NCI-H1436 treated with DMSO at 0.1 percent for 48 hours (cell line): ENCODE measurements at places on chromosomes 12 and 14.

- no peak for DNase-seq
Measured at GRCh38 chr14:23430723-23431085, 4.8 kb downstream of the MYH7 start.

GRCh38 chr14:53295372-53295771 is 142.2 kb upstream of the DDHD1 start:
- no peak for DNase-seq

DNA sequence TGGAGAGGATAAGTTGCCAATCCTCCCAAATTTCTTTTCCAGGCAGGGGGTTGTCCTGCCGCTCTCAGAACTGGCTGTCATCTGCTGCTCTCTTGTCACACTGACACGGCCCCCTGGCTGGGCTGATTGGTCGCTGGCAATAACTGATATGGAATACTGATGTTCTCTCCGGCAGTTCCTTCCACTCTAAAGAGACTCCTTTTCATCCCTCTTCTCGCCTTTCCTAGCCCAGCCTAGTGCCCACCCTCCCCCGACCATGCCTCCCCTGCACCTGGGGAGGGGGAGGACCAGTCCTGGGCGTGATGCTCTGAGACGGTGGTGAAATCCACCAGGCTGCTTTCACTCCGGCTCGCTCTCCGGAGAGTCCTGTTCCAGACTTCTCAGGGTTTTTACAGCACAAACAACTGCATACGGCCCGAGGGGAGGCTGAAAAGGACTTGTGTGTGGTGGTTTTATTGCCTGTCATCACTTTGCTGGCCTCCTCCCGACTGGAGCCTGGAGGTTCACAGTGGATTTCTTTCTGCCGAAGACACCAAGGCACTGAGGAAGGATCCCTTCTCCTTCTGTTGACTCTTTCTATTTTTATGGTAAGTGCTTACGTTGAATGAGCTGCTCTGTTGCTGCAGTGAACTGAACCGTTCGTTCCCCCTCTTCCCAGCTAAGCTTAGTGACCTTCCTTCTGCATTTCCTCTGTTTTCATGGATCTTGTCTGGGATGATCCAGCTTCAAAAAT is at the start of gene ANO4:
TSS of gene ANO4 (plus strand) at position 336 of the 733 bp plus-strand sequence. CDS start 107,010 bp downstream, outside the sequence.
- no peak for DNase-seq

DNA sequence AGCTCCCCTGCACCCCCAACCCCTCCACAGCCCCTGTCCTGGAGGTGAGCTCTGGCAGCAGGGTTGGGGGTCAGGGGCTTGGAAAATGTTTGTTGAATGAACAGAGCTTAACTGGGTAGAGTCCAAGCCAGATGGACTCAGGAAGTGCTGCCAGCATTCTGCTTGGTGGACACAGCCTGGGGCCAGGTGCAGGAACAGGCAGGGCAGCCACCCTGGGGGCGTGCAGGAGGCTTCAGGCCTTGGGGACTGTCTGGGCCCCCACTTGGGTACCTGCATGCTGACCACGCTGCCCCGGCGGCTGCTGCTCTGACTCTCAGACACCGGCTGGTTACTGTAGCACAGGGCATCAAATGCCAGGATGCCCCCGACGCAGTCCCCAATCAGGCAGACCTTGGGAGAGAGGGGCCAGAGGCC is 15.7 kb downstream of the ARL6IP4 start:
- DNase-seq: no peak

DNA sequence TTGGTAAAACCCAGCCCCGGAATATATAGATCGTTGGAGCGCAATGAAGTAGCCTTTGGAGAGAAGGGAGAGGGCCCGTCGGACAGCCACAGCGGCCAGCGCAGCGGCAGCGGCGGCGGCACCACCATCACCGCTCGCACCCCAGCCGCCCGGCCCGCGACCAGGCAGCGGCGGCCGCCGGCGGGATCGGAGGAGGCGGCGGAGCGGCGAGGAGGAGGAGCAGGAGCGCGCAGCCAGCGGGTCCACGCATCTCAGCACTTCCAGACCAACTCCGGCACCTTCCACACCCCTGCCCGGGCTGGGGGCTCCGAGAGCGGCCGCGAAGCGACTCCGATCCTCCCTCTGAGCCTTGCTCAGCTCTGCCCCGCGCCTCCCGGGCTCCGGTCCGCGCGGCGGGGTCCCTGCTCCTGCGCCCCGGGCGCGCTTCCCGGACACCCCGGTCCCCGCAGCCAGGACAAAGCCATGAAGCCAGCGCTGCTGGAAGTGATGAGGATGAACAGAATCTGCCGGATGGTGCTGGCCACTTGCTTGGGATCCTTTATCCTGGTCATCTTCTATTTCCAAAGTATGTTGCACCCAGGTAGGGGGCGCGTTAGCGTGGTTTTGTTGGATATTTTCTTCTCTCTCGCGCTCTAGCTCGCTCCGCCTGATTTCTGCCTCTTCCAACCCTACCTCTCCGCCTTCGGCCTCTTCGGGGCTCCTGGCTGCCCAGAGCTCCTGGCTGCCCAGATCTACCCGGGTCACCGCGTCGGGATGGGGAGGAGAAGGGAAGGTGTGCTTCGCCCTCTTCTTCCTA is 400 bp downstream of the CHST11 start:
- peak; percentile 13 for DNase-seq

- no peak for DNase-seq
Measured at GRCh38 chr12:118346895-118347294, 25.8 kb downstream of the TAOK3 start.
